ENCODE measurements at places on chromosomes 11 and 22. TPM values are rescaled to one million over a fixed set of nuclear protein-coding genes. Genes with fewer than 3 reads are reported as not detected.

AIFM3 gene
- 3.5 TPM for total RNA-seq

OR8G5 gene
- total RNA-seq: not detected

CHADL gene
- not detected for total RNA-seq

TUB gene
- 7.1 TPM for total RNA-seq

GRK3 gene
- 3.5 TPM for total RNA-seq

CD3G gene
- total RNA-seq: not detected

ADM2 gene
- 0.60 TPM for total RNA-seq

RHOG gene
- 111 TPM for total RNA-seq

NXPE4 gene
- not detected for total RNA-seq

RAC2 gene
- 0.20 TPM for total RNA-seq

OR51E2 gene
- not detected for total RNA-seq

CCDC15 gene
- 0.89 TPM for total RNA-seq

ADAMTS15 gene
- 8.3 TPM for total RNA-seq

TMPRSS4 gene
- 0.07 TPM for total RNA-seq

PES1 gene
- total RNA-seq: 108 TPM

CARD18 gene
- total RNA-seq: not detected

NAALADL1 gene
- total RNA-seq: 0.18 TPM

OR4D5 gene
- not detected for total RNA-seq

RAB36 gene
- 7.7 TPM for total RNA-seq
